ENCODE measurements at places on chromosomes 2 and 18. TPM values are rescaled to one million over a fixed set of nuclear protein-coding genes. Genes with fewer than 3 reads are reported as not detected.

RPRM gene
- not detected for total RNA-seq

GNLY gene
- total RNA-seq: not detected

C2orf72 gene
- total RNA-seq: 20.5 TPM

REG1B gene
- total RNA-seq: not detected

TRIM43 gene
- not detected for total RNA-seq

- no peaks in the 10 kb centered on the region for H3K27me3 ChIP-seq
- peak overlapping the region; percentile 45 for H3K4me3 ChIP-seq
- H3K27ac ChIP-seq: no peak overlapping the region
- H3K4me1 ChIP-seq: no peaks in the 10 kb centered on the region
- H3K36me3 ChIP-seq: no peaks in the 10 kb centered on the region
These were observed 117.3 kb downstream of the MSH2 start for GRCh38 chr2:47520302-47520630.

GRCh38 chr2:9266711-9267110, 60.1 kb downstream of the ASAP2 start:
- peak overlapping the region; percentile 17 for H3K27ac ChIP-seq
- peaks cover 30% of the 10 kb centered on the region for H3K4me1 ChIP-seq
- peak; percentile 21 for DNase-seq

- H3K36me3 ChIP-seq: no peaks in the 10 kb centered on the region
- H3K27ac ChIP-seq: no peak overlapping the region
- no peaks in the 10 kb centered on the region for H3K27me3 ChIP-seq
These were observed 66.5 kb upstream of the CABLES1 start for GRCh38 chr18:23068570-23069310.

GRCh38 chr18:48566589-48566988, 27.8 kb downstream of the CTIF start:
- H3K4me1 ChIP-seq: no peaks in the 10 kb centered on the region
- H3K27ac ChIP-seq: no peak overlapping the region
- no peaks in the 10 kb centered on the region for H3K27me3 ChIP-seq
- DNase-seq: no peak
- no peaks in the 10 kb centered on the region for H3K36me3 ChIP-seq

DNA sequence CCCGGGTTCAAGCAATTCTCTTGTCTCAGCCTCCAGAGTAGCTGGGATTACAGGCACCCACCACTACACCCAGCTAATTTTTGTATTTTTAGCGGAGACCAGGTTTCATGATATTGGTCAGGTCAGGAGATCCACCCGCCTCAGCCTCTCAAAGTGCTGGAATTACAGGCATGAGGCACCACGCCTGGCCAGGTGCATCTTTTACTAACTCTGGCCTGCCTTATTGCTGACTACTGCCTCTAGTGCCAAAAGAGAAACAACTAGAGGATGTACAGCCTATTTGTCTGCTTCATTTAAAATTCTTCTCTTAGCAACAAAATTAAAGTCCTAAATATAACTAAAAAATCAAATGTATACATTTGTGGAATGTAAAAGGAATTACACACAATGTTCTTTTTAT, 115.4 kb downstream of the BMPR2 start:
- no peaks in the 10 kb centered on the region for H3K36me3 ChIP-seq
- no peak for DNase-seq
- no peak overlapping the region for H3K4me3 ChIP-seq
- no peak overlapping the region for H3K27ac ChIP-seq
- H3K27me3 ChIP-seq: no peaks in the 10 kb centered on the region

DNA sequence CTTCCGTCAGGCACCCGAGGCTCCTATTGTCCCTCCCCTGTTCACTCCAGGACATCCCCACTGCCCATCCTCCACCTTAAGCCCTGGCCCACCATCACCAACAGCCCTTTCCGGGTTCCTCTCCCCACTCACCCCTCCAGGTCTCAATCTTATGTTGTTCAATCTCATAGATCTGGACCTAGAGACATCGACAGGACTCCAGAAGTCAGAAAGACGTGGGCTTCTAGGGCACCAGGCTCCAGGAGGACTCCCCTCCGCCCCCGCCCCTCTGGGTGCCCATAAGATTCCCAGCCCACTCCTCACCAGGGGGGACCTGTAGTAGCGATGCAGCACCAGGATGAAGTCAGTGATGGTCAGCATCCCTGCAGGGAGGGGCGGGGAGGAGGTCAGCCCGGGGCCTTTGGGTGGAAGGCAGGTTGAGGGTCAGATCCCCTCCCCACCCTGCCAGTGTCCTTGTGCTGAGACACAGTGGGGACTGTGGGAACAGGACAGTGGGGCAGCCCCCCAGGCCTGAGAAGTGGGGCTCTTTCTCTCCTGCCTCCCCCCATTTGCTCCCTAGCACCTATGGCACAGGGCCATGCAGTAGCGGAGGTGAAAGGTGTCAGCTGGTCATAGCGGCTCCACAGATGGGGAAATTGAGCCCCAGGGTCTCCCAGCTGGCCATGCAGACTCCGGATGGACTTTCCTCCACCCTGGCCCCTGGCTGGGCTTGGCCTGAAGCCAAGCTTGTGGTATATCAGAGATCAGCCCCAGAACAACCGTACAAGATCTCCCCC, 3.7 kb downstream of the PRKAG3 start:
- H3K4me1 ChIP-seq: peaks cover 25% of the 10 kb centered on the region
- no peaks in the 10 kb centered on the region for H3K36me3 ChIP-seq
- DNase-seq: no peak
- no peak overlapping the region for H3K27ac ChIP-seq
- H3K27me3 ChIP-seq: no peaks in the 10 kb centered on the region

DNA sequence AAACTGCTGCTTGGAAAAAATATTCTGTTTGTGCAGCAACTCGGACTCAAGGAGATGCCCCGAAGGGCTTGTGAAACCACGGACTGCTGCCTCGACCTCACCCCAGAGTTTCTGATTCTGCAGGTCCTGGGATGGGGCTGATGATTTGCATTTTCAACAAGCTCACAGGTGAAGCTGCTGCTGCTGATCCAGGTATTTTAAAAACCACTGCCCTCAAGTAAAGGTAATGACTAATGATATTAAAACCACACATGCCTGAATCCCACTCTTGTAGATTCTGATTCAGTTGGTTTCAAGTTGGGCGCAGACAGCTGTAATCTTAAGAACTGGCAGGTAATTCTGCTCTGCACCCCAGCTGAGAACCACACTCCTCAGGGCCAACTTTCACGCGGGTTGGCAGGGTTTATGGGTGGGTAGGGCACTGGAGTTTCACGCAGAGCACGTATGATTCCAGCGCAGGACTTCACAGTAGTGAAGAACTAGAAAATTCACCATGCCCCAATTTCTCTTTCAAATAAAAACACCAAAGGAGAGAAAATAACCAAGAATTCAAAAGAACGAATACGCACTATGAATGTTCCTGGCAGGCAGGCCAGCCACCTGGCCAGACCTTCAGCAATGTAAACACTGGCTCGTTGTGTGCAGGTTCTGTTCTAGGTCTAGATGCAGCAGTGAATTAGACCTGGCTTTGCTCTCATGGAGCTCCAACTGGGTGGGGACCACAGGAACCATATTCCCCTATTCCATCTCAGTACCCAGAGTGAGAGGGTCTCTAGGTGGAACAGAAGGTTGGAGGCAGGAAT, 74.6 kb upstream of the ZFP36L2 start:
- H3K4me1 ChIP-seq: peaks cover 18% of the 10 kb centered on the region
- H3K36me3 ChIP-seq: no peaks in the 10 kb centered on the region
- peak overlapping the region; percentile 70 for H3K27ac ChIP-seq
- H3K27me3 ChIP-seq: no peaks in the 10 kb centered on the region

- peak overlapping the region; percentile 88 for H3K27ac ChIP-seq
- H3K36me3 ChIP-seq: no peaks in the 10 kb centered on the region
- peak overlapping the region; percentile 96 for H3K4me3 ChIP-seq
- no peaks in the 10 kb centered on the region for H3K27me3 ChIP-seq
- DNase-seq: no peak
These were observed 1.1 kb downstream of the CHN1 start for GRCh38 chr2:175003875-175004729.

GRCh38 chr18:66136039-66136438, 385.2 kb downstream of the CDH7 start:
- no peak overlapping the region for H3K27ac ChIP-seq
- no peaks in the 10 kb centered on the region for H3K36me3 ChIP-seq
- H3K4me1 ChIP-seq: no peaks in the 10 kb centered on the region
- DNase-seq: no peak

DNA sequence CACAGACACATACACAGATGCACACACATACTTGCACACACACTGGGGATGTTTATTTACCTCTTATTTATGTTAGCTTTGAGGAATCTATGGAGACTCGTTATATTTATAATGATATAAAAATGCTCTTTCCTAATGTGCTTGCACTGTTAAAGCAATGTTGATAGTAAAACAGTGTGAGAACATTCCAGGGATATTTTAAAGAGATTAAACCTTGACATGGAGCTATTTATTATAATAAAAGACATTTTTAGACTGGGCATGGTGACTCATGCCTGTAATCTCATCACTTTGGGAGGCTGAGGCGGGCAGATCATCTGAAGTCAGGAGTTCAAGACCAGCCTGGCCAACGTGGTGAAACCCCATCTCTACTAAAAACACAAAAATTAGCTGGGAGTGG, 557.3 kb upstream of the ZNF804A start:
- no peaks in the 10 kb centered on the region for H3K4me1 ChIP-seq
- H3K27me3 ChIP-seq: no peaks in the 10 kb centered on the region
- H3K4me3 ChIP-seq: no peak overlapping the region
- H3K27ac ChIP-seq: no peak overlapping the region
- DNase-seq: no peak

GRCh38 chr2:71748227-71748626, 294.9 kb downstream of the DYSF start:
- H3K4me3 ChIP-seq: no peak overlapping the region
- H3K27ac ChIP-seq: no peak overlapping the region
- peak; percentile 73 for DNase-seq
- H3K4me1 ChIP-seq: peaks cover 15% of the 10 kb centered on the region

DNA sequence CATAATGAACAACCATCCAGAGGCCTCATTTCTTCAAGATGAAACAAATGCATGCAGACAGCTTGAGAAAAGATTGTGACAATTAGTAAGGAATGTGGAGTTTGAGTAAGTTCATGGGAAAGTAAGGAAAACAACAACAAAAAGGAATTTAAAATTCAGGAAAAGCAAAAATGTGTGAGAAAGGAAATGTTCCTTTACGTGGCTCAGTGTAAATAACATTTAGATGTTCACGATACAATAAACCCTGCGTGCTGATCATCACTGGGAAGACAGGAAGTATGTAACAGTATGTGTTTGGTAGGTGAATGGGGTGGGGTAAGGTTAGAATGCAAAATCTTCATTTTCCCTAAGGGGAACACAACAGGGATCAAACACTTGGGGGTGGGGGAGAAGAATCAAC, 72.7 kb downstream of the TRIP12 start:
- H3K4me3 ChIP-seq: no peak overlapping the region
- H3K36me3 ChIP-seq: peaks cover 2% of the 10 kb centered on the region
- no peaks in the 10 kb centered on the region for H3K4me1 ChIP-seq
- DNase-seq: no peak
- H3K27ac ChIP-seq: no peak overlapping the region

- no peaks in the 10 kb centered on the region for H3K27me3 ChIP-seq
- no peaks in the 10 kb centered on the region for H3K4me1 ChIP-seq
- no peak for DNase-seq
- no peaks in the 10 kb centered on the region for H3K36me3 ChIP-seq
These were observed 119.1 kb upstream of the SCN1A start for GRCh38 chr2:166246901-166247300.

DNA sequence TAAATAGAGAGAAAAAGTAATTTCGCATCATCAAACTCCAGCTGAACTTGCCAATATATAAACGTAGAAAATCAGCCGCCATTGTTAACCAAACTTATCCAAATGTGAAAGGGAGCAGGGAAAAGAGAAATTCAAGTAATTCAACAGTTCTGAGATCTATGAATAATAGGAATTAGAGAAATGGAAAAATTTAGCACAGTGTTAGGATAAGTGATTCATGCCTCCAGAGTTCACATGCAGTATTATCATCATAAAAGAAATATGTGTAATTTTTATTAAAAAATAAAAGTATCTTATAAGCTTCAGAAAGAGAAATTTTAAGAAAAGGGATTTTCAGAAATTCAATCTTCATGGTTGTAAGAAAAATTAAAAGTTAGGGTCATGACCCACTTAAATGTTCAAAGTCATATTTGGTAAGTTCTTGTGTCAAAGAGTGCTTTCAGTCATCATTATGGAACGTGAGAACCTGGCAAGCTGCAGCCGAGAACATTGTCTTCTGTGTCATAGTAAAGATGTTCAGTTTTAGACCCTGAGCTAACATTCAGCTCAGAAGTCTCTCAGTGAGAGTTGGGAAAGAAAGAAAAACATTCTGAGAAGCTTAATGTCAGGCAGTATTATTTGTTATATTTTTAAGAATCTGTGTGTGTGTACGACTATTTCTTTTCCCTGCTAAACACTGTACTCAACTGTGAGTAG, 414.3 kb upstream of the RGPD4 start:
- no peak overlapping the region for H3K4me3 ChIP-seq
- DNase-seq: no peak
- H3K4me1 ChIP-seq: no peaks in the 10 kb centered on the region
- H3K36me3 ChIP-seq: no peaks in the 10 kb centered on the region

- no peaks in the 10 kb centered on the region for H3K27me3 ChIP-seq
- H3K4me1 ChIP-seq: no peaks in the 10 kb centered on the region
- no peak overlapping the region for H3K27ac ChIP-seq
- H3K36me3 ChIP-seq: no peaks in the 10 kb centered on the region
- no peak for DNase-seq
These were observed 496.9 kb upstream of the HNMT start for GRCh38 chr2:137467246-137467862.

DNA sequence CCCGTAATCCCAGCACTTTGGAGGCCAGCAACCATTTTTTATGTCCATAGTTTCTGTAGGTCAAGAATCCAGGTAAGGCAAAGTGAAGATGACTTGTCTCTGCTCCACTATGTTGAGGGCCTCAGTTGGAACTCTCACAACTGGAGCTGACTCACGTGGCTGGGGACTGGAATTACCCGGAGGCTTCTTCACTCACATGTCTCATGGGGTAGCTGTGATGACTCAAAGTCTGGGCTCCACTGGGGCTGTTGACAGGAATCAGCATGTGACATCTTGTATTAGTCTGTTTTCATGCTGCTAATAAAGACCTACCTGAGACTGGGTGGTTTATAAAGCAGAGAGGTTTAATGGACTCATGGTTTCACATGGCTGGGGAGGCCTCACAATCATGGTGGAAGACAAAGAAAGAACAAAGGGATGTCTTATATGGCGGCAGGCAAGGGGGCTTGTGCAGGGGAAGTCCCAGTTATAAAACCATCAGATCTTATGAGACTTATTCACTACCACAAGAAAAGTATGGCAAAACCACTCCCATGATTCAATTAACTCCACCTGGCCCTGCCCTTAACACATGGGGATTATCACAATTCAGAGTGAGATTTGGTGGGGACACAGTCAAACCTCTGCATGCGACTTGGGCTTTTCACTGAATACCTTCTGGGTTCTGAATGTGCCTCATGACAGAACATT, 7.8 kb upstream of the PPP1R1C start:
- DNase-seq: no peak
- no peaks in the 10 kb centered on the region for H3K36me3 ChIP-seq
- no peaks in the 10 kb centered on the region for H3K4me1 ChIP-seq
- H3K27ac ChIP-seq: no peak overlapping the region
- no peak overlapping the region for H3K4me3 ChIP-seq
- H3K27me3 ChIP-seq: no peaks in the 10 kb centered on the region
